ENCODE measurements at places on chromosomes 12 and 14.

DNA sequence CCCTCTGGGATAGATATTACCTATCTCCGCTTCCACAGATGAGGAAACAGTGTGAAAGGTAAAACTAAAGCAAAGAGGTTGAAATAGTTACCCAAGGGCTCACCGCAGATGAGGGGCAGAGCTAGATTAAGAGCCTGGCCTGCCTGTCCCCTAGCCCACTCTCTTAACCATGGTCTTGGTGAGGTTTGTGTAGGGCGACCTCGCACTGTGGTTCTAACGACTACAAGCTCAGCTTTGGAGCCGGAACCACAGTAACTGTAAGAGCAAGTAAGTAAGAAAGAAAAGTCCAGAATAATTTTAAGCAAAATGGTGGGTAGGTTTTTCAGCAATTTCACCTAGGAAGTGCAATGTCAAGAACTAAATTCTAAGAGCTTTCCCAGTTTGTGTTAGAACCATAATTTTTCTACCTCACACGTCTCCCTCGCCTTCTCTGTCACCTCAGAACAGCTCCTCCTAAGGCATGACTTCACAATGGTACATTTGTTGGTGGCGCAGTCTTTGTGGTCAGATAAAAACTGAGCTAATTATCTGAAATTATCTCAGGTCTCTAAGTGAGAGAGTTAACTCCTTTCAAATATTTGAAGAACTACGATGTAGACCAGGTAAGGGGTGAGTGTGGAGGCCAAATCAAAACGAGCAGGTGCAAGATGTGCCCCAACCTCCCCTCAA is 64.8 kb downstream of the DAD1 start:
- DNase-seq: no peak

DNA sequence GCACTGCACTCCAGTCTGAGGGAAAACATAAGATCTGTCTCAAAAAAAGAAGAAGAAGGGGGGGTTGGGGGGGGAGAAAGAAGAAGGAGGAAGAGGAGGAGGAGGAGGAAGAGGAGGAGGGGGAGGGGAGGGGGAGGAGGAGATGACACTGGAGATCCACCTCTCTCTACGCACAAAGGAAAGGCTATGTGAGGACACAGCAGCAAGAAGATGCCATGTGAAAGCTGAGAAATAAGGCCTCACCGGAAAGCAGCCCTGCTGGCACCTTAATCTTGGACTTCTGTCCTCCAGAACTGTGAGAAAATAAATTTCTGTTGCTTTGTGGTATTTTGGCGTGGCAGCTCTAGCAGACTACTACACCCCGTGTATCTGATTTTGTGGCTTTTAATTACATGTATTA is 477.9 kb downstream of the MED13L start:
- DNase-seq: no peak

DNA sequence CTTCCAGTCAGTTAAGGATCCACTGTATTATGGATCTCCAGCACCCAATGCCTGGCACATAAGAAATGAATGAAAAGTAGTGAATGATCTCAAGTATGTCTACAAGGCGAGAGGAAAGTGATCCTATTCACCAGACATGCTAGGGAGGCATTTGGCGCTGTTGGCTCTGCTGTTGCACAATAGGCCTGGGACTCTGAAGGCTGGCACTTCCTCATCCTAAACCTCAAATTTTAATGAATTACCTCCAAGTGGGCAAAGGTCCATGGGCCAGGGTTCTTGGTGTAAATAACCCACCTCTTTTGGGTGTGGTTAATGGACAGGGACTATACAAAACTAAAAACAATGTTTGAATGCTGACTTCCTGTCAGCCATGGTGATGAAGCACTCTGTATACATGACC is 173.4 kb upstream of the PZP start:
- no peak for DNase-seq

GRCh38 chr14:36975834-36976233 is 196.6 kb downstream of the SLC25A21 start:
- DNase-seq: no peak

DNA sequence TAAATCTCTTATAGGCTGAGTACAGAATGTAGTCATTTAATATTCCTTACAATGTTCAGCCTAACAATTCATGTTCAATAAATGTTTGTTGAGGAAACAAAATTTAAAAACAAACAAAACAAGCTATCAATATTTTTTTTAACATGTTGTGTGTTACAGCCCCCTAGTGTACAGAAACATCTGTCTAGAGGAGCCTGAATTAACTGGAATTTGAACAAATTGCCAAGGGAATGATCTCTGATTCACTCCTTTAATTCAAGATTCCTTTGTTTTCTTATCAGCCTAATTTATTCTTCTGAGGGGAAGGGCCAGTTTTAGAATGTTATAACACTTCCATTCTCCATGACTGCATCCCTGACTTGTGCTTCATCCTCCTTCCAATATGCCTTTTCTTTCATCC is 127.2 kb downstream of the CMAS start:
- no peak for DNase-seq

DNA sequence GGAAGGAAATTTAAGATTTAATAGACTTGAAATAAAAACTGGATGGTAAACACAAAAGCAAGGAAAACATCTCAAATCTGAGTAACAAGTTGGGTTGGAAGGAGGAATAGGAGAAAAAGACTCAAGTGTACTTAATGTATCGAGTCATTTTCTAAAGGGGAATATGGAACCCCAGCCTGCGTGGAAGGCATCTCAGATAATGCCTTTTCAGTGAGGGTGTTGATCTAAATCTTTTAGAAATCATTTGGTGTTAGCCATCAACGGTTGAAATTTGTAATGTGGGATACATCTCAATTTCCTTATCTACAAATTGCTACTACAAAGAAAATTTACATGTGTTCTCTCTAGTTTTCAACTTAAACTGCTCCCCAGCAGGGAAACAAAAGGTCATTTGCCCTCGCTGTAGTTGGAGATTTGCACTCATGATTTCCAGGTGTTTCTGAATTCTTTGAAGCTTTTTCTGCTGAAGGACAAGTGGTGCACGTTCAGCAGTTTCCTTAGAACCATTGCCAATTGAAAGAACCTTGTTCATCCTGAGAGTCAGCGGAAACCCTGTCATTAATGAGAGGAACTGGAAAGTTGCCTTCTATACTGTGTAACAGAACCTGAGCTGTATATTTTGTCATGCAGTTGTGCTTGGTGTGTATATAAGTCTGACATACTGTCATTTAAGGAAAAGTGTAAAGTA is 2.2 kb downstream of the PCBP2 start:
- no peak for DNase-seq

DNA sequence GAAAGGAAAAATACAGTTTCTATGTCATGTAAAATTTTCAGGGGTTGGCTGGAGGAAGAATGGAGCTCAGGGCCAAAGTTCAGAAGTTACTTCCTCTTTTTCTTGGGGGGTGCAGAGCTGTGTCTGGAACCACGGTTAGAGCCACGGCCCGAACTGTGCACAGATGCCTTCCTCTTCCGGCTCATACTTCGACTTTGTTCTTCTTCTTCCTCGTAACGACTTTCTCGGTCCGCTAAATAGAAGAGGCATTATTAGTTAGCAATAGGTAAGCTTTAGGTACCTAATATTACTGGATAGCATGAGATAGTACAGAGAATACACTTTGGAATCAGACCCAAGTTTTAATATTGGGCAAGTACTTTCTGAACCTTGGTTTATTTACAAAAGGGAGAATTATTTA is 31.2 kb downstream of the SUPT16H start:
- peak; percentile 4 for DNase-seq

GRCh38 chr12:47636908-47637780 is 68.7 kb downstream of the RPAP3 start:
- DNase-seq: no peak

DNA sequence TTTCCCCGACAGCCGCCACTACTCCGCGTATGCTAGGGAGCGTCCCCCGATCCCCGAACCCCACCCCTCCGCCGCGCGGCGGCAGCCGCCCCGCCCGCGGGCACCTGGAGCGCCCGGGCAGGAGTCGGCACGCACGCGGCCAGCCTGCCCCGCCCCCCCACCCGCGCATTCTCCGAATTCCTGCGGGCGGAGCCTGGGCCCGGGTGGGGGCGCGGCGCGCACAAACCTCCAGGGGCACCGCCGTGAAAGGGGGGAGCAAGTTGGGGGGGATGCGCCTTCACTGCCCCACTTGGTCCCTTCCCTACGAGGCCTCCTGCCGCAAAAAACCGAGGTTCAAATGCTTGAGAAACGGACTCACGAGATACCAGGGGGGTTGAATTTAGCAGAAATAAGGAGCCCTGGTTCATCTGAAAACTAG is 1.7 kb downstream of the AJUBA start:
- DNase-seq: no peak

DNA sequence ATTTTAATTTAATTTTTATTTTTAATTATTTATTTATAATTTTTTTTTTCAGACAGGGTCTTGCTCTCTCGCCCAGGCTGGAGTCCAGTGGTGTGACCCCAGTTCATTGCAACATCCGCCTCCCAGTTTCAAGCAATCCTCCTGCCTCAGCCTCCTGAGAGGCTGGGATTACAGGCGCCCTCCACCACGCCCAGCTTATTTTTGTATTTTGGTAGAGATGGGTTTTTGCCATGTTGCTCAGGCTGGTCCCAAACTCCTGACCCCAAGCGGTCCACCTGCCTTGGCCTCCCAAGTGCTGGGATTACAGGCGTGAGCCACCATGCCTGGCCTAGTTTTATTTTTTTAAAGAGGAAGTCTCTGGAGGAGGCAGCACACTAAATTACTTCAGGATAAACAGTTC is 13.7 kb upstream of the PEBP1 start:
- DNase-seq: no peak

- no peak for DNase-seq
These were observed 73.0 kb downstream of the PTPN21 start for GRCh38 chr14:88481794-88482193.

DNA sequence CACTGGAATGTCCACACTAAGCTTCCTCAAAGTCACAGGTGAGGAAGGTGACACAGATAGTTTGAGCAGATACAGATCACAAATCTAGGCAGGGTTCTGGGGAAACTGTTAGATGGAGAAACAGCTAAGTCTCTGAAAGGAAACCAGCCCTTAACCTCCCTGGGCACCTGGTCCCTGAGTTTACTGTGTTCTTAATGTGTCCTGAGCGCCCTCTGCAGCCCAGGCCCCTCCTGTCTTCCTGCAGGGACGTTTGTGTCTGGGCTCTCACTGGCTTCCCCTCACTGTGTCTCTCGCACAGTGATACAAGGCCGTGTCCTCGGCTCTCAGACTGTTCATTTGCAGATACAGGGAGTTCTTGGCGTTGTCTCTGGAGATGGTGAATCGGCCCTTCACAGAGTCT is 684.3 kb downstream of the TMEM121 start:
- no peak for DNase-seq

- DNase-seq: no peak
These were observed 1.8 kb upstream of the GNS start for GRCh38 chr12:64760808-64761573.

GRCh38 chr14:22318951-22319350 is 270.1 kb downstream of the DAD1 start:
- no peak for DNase-seq

DNA sequence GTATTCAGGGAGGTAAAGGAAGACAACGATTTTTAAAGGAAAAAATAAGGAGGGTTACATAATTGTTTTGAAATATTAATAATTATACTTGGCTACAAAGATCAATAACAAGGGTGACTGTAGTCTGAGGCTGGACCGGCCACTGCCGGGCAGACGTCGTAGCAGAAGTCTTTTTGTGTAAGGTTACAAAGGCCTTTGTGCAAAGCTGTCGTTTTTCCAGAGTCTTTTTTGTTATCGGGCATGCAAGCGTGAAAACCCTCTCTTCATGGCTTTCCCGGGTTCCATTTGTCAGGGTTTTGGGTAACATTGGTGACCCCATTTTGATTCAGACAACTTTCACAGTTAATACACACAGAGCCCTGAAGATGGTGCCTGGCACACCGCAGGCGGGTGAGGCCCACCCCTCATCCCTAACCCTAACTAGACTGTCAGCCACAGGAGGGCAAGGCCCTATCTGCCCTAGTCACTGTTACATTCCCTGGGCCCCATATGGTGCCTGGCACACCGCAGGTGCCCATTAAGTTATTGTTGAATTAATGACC is 31.3 kb downstream of the RILPL1 start:
- DNase-seq: peak; percentile 55

- DNase-seq: no peak
These were observed 52.4 kb upstream of the FRS2 start for GRCh38 chr12:69417741-69418167.

DNA sequence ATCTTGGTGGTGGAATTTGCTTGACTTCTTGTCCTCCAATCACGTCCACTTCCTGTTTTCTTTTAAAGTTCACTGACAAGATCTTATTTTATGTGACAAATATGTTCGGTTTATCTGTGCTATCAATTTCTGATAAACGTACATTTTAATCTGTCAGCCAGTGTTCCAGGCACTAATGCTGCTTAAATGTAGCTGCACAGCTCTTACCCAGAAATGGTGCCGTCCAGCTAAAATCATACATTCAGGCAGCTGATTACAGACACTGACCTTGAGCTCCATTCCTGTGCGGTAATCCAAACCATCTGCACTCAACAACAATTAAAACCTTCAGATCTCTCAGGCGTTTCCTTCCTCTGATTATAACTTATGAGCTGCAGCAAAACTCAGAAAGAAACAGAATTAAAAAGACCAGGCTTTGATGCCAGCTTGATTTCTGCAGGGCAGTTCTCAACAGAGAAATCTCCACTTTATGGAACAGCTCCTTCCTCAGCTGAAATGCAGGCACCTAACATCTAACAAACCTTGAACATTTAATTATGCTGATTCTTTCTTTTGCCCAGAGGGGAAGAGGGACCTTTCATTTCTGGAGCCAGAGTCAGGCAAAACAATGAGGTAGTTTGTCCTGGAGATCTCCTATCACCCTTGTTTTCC is 26.4 kb upstream of the RASSF3 start:
- DNase-seq: no peak

- no peak for DNase-seq
These were observed 124.2 kb downstream of the NTF3 start for GRCh38 chr12:5556033-5556614.

DNA sequence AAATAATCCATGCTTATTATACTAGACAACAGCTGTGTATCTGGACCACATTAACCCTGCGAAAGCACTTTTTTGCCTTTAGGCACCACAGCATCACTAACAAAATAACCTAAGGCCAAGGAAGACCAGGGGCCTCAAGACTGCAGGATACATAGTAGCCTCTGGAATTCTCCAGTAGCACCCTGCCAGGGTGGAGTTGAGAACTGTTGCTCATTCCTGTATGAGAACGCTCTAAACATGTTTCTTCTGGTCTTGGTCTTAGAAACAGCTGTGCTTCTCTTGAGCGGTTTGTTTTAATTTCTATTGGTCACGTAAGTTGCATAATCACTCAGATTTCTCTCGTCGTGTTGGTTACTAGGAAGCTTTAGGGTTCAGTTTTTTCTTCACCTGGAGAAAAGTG is 7.9 kb downstream of the B4GALNT3 start:
- DNase-seq: no peak

DNA sequence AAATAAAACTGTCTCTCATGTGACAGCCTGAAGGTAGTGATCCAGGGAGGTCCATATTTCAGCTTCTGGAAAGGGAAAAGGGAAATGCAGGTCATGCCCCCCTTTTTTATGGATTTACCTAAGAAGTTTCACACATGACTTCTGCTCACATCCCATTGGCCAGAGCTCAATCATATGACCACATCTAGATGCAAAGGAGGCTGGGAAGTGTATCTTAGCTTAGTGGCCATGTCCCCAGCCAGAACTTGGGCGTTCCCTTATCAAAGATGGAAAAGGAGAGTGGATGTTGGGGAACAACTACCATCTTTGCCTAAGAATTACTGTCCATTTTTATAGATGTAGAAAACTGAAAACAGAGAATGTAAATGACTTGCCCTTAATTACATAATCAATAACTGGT is 26.5 kb upstream of the CRADD start:
- DNase-seq: no peak
